ENCODE measurements at places on chromosomes 11 and 22.

- DNase-seq, result no peak
These were observed 27.7 kb upstream of the PARVB start for GRCh38 chr22:43996170-43996980.

- no peak for DNase-seq
These were observed 234.4 kb upstream of the E2F8 start for GRCh38 chr11:19474954-19475721.

GRCh38 chr11:35271031-35271430 is 132.1 kb downstream of the CD44 start:
- no peak for DNase-seq

GRCh38 chr11:57547854-57548377 is 10.5 kb downstream of the SMTNL1 start:
- DNase-seq, result no peak

DNA sequence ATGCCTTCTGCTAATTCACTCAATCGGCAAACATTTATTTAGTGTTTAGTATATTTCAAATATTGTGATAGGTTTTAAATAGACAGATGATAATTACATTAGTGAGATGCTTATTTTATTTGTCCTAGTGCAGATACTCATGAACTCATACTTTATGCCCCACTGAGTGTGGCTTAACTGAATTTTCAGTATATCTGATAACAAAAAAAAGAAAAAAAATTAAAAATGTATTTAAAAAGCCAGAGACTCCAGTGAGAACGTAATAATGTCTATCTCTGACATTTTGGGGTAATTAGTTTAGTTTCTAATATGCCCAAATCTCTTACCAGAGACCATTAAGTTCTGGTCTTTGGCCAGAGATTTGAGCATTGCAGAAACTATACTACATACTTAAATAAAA is 332.6 kb upstream of the CHORDC1 start:
- no peak for DNase-seq

- no peak for DNase-seq
These were observed 59.2 kb upstream of the CD5 start for GRCh38 chr11:61042961-61043540.

DNA sequence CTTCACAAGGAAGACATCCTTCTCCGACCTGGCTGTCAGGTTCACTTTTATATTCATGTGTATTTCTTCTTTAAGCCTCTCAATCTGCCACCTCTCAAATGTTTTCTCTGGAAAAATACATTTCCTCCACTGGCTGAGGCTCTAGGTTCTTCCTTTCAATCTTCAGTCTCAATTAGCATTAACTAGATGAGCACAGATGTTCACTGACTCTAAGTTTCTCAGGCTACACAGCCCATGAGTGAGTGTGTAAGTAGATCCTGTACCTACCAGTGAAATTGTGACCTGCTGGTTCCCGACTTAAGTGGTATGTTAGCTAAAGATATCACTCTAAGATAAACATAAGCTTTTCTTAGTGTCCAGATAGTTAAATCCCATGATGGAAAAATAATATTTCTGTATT is 206.9 kb downstream of the ADAMTS15 start:
- DNase-seq, result no peak

GRCh38 chr11:75242722-75243600 is 2.4 kb downstream of the TPBGL start:
- DNase-seq, result peak; percentile 64
